ENCODE measurements at places on chromosomes 13 and 19.

- no peak for DNase-seq
Measured at GRCh38 chr13:22422712-22423111, 751.8 kb downstream of the FGF9 start.

GRCh38 chr13:82298106-82298505 is 1584.2 kb downstream of the SLITRK1 start:
- no peak for DNase-seq

- no peak for DNase-seq
Measured at GRCh38 chr13:41137951-41138350, 5.3 kb upstream of the KBTBD6 start.

DNA sequence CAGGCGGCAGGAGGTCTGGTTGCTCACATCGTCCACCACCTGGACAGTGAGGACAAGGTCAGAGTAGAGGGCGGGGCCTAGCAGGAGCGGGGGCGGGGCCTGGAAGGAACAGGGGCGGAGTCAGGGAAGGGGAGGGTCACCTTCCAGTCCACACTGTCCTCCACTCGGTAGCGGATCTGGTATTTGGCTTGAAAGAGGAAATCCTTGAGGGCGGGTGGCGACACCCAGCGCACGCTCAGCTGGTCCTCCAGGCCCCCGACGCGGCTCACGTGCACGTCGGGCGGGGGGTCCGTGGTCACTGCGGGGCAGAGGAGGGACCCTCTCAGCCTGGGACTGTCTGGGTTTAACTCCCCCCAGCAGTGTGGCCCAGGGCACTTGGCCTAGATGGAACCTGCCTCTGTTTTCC is 8.2 kb downstream of the REX1BD start:
- peak; percentile 18 for DNase-seq

DNA sequence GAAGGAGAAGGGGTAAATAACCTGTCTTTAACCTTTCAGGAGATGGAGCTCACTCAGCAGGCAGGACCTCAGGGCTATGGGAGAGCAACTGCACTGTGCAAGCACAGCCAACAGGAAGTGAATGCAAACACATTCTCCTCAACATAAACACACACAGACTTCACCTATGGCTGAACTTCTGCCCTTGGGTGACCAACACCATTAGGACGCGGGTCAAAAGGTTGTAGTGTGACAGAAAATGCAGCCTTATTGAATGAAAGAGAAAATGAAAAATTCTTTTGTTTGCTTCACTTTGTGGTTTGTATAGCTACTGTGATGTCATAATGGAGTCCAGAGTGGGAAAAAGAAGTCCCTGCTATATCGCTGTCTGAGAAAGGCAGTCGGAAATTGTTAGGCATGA is 323.0 kb downstream of the NDFIP2 start:
- no peak for DNase-seq

DNA sequence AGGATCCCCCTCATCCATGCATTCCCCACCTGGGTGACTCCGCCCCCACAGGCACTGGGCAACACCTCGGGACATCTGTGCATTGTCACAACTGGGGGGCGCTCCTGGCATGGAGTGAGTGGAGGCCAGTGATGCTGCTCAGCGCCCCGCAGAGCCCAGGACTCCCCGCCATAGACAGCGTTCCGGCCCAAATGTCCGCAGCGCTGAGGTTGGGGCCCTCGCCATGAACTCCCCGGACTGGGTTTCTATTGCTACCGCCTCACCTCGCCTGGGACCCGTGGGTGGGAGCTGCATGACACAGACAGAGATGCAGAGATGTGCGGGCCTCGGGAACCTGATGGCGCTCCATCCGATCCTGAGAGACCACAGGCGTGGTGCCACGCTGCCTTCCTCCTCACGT is 4.6 kb downstream of the FZR1 start:
- no peak for DNase-seq

DNA sequence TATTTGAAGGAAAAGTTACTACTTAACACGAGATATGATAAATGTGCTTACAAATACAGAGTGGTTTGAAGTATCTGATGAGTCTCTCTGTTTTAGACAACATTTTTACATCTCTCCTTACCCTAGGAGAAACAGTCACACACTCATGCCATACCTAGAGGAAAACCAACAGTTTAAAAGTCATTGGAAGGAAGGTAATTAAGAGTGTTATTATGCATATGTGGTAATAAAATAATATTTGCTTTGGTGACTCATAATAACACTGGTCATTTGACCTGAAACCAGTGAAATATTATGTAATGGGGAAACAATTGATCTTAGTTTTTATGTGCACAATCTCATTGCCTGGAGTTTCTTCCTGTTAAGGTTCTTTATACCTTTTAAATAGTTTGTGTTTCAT is 136.9 kb upstream of the SOX21 start:
- no peak for DNase-seq

DNA sequence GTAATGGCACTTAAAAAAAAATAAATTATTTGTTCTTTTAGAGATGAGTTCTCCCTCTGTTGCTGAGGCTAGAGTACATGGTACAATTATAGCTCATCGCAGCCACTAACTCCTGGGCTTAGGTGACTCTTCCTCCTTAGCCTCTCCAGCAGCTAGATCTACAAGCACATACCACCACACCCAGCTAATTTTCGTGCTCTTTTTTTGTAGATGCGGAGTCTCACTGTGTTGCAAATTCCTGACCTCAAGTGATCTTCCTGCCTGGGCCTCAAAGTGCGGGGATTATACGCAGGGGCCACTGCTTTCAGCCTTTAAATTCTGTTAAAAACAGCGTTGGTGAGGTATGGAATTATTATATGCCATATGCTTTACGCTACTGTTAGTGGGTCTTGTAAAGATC is 2034.0 kb downstream of the OLFM4 start:
- DNase-seq: no peak

GRCh38 chr13:79522583-79522982 is 41.6 kb downstream of the NDFIP2 start:
- peak; percentile 84 for DNase-seq

GRCh38 chr13:64510747-64511146 is 2719.4 kb downstream of the PCDH9 start:
- DNase-seq: no peak

DNA sequence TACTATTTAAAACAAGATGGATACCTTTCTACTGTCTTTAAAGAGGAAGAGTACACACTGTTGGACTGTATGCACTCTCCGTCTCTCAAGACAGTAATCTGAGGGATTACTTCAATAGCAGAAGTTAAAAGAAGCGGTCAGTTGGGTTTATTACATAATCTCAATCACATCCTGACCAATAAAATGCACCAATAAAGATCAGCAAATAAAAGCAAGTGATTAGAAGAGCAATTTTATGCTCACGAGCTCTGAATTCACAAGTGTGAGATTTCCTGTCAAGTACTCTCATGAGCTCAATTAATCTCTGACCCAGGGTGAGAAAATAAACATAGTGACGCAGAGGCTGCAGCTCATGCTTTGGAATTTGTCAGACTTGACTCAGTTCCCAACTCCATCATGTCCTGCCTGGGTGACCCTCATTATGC is 12.2 kb downstream of the ABCC4 start:
- DNase-seq: no peak

DNA sequence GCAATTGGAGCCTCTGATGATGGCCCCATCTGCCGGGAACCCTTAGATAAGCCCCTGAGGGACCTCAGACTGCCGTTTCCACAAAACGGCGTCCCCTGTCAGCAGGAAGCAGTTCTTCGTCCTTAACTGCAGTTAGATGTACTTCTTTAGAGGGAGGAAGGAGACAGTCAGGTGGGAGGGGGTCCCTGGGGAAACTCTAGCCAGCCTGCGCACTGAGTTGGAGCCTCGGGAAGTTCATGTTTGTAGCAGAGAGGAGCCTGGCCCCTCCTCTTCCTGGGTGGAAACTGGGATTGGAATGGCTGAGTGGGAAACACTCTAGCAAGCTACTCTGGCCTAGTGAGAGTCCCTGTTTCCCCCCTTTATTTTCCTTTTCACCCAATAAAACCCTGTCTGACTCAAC is 612.4 kb downstream of the PCDH9 start:
- DNase-seq: no peak

GRCh38 chr13:99867535-99868257 is 103.9 kb downstream of the ZIC5 start:
- DNase-seq: no peak

GRCh38 chr19:45847663-45848062 is 15.3 kb downstream of the SYMPK start:
- DNase-seq: no peak

DNA sequence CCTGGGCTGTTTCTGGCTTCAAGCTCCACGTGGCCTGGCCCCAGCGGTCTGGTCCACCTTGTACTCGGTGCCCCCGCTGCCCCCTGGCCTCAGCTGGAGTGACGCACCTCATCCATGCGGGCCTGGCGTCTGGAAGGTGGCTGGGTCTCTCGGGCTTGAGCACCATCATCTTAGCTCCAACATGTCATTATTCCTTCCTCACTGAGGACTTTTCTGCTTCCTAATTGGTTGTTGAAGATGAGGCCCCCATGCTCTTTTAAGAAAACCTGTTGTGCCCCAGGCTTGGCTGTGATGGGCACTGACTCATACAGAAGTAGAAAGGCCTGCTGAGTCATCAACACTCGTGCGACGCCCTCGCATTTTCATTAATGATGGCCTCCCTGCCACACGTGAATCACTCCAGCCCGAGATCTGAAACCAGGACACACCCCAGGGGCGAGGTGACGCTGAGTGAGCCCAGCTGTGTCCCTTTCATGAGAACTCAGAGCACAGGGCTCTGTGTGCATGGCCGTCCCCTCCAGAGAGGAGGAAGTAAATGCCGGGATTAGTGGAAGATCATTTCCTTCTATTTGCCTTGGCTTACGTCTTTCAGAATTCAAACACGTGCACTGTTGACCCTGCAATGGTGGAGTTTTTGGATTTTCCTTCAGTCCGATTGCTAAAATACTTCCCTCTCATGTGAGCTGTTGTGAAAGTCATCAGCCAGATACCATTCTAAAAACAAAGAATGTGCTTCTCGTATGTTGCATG is 14.0 kb upstream of the GJA3 start:
- peak; percentile 90 for DNase-seq

DNA sequence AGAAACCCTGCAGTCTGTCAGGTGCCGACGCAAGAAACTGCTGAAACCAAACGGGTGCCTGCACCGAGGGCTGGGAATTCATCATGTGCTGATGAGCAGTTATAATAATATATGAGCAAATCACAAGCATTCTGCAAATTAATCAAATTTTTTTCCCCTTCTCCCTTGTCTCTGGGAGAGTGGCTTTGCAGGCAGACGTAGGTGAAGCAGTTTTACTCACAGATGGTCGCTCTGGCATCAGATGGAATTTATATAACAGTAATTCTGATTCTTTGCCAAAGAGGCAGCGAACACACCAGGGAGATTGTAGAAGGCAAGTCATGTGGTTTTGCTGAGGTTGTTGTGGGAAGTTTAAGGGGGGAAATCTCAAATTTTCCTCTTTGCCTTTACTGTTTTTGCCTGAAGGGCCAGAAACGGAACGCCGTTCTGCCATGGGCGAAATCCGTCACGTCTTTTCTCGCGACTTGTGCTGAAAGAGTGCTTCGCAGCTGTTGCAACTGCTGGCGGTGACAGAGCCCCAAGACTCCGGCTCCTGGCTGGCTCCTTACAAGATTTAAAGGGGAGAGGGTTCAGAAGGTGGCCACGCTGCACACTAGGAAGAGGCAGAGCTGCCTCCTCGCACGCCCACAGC is 320.1 kb downstream of the ZNF536 start:
- DNase-seq: no peak

DNA sequence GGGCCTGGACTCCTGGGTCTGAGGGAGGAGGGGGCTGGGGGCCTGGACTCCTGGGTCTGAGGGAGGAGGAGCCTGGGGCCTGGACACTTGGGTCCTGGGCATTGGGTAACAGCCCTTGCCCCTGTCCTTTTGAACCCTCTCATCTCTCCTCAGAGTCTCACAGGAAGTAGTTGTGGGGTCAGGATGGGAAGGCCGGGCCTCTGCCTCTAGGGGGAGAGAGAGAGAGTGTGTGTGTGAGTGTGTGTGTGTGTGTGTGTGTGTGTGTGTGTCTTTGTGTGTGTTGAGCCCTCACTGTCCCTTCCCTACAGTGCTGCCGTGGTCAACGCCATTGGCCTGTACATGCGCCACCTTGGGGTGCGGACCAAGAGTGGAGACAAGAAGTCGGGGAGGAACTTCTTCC is 10.9 kb downstream of the ARHGEF1 start:
- peak; percentile 50 for DNase-seq

- DNase-seq: no peak
Measured at GRCh38 chr13:28147495-28147894, 9.2 kb downstream of the PAN3 start.

DNA sequence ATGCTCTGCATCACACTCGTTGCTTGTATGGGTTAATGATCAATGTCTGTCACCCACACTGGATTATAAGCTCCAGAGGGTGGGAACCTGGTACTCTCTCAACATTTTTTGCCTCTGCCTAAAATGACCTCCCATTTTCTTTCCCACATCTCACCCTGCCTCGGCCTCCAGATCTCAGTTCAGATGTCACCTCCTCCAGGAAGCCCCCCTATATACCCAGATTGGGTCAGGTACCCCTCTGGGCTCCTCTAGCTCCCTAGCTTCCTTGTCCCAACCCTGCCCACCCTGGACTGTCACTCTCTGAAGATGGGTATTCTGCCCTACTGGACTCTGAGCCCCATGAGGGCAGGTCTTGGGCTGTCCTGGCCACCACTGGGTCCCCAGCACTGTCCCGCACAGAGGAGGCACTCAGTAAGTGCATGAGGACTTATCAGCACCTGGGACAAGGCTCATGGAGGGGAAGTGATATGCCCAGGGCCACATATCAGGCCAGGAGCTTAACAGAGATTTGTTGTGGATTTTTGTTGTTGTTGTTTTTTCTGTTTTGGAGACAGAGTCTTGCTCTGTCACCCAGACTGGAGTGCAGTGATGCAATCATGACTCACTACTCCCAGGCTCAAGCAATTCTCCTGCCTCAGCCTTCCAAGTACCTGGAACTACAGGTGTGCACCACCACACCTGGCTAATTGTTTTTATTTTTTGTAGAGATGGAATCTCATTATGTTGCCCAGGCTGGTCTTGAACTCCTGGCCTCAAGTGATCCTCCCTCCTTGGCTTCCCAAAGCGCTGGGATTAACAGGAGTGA is 23.8 kb downstream of the PRKD2 start:
- DNase-seq: no peak

GRCh38 chr13:28981530-28981929 is 161.4 kb downstream of the MTUS2 start:
- no peak for DNase-seq

GRCh38 chr19:51594774-51595109 is 23.7 kb downstream of the ZNF175 start:
- no peak for DNase-seq

DNA sequence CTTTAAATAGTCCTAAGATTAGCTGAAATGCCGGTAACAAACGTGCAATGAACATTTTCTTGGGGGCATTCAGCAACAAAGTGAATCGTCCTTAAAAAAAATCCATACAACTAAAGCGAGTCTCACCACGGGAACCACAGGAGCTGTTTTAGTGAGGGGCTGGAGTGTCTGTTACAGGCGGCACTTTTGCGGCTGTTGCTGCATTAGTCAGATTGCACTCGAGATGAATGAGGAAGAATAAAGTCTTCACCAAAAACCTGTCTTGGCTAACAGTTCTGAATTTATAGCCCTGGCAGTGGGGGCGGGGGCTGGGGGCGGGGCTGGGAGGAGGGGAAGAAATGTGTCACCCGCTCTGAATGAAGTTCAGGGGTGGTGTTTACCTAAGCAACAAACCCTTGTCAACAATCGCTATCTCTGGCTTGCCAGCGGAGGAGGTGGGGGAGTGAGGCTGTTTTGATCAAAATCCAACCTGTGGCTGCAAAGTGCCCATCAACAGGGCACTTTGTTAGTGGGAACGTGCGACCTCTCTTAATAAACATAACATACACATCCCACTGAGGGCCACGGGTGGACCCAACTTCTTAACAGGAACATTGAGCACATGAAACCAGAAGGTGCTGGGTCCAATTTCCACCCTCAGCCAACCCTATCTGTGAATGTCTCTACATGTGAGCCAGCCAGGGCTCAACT is 44.5 kb downstream of the RFX2 start:
- DNase-seq: no peak

All from GM12865 (cell line).